CD4-positive, alpha-beta T cell treated with Interferon alpha-2 for 1 hour (primary cell): ENCODE measurements at places on chromosomes 3 and 15.

- DNase-seq, result no peak
Observed at GRCh38 chr15:71323584-71323983, 208.3 kb downstream of the THSD4 start.

DNA sequence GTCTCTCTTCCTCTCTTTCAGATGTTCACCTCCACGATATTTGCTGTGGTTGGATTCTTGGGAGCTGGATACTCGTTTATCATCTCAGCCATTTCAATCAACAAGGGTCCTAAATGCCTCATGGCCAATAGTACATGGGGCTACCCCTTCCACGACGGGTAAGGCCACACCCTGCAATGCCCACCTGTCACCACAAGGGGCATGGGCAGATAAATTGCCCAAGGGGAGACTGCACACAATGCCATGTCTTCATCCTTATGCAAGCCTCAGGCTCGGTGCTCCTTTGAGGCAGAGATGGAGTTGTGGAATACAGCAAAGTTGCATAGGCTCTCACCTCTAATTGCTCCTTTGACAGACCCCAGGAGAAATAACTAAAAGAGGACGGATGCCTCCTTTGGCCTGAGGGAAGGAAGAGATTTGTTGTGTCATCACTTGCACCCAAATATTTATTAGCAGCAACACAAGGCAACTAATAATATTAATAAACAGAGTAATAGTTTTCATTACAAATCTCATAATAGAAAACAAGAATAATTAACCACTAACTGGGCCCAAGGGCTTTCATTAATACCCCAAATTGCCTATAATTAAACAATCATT lies 13.2 kb downstream of the TM4SF4 start:
- no peak for DNase-seq

DNA sequence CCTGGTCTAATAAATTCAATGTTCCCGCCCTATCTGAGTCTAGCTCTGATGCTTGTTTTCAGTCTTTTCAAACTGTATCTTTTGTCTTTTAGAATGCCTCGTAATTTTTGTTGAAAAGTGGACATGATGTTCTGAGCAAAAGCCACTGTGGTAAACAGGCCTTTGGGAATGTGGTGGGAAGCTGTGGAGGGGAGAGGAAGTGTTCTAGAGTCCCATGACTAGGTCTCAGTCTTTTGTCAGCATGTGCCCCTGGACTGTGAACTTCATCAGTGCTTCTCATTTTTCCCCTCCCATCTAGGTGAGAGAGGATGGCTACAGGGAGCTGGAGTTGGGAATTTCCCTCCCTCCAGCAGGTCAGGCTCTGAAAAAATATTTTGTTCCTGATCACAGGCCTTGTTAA lies 33.7 kb downstream of the SUSD5 start:
- no peak for DNase-seq

GRCh38 chr3:141000027-141000663 lies 51.0 kb upstream of the SPSB4 start:
- DNase-seq, result peak; percentile 27

DNA sequence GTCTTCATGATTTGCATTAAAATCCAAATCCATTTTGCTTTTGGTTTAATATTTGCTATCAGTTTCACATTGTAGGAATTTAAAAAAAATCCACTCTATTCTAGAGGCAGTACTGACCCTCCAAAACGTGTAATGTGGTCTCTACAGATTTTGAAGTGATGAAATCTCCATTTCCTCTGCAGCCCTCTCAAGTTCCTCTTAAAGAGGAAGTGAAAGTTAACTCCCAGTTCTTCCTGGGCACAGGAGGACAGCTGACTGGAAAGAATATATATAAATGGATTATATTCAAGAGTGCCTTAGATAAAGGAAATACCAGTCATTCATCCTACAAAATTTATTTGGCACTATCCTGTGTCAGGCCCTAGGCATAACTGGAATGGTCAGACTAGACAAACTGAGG lies 83.5 kb upstream of the PLCL2 start:
- DNase-seq, result peak; percentile 42

- DNase-seq, result no peak
Observed at GRCh38 chr3:33962396-33962795, 164.0 kb downstream of the PDCD6IP start.

DNA sequence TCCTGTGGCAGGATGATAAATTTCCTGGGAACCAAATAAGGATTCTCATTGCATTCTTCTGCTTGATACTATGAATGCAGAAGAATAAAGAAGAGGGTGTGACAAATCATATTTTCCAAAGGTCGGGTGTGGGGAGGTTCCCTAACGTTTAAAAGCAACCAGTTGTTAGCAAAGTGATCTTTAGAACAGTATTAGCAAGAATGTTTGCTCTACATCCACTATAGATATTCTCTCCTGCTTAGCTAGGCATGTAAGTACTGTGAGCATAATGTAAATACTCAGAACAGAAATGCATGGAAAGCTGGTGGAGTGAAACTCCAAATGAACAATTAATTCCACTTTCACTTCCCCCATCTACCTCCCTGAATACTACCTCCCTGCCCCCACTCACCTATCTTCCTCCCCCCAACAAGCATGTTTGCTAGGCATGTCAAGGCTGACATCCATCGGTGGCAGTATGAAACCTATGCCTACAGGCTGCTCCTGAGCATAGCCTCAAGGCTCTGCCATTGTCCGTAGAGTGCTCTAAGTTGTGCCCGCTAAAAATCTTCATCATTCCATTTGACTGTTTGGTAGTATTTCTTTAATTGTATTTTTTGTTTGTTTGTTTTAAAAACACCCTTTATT lies 329.7 kb downstream of the TIGIT start:
- DNase-seq, result no peak

DNA sequence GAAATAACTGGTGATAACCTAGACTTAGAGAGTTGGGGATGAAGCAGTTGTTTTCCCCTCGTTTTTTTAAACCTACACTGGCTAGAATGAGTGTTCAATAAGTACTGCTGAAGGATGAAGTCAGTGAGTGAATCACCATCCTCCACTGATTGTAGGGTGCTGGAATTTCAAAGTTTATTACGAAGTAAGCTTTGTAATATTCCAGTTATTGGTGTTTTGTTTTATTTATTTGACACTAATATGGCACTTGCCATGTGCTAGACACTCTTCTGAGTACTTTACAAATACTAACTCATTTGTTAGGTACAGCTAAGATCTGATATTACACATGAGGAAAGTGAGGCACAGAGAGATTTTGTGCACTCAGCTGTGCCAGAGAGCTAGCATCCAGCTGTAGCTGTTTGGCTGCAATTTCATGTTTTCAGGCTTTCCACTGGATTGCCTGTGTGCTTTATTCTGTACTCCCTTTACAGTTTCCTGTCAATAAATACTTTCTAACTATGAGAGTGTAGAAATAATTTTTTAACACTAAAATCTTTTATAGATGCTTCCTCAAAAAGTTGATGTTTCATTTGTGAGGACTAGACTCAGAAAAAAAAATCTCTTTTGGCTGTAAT lies 5.8 kb downstream of the MAP2K5 start:
- DNase-seq, result no peak

- no peak for DNase-seq
Observed at GRCh38 chr15:45993072-45993471, 358.2 kb downstream of the SQOR start.

DNA sequence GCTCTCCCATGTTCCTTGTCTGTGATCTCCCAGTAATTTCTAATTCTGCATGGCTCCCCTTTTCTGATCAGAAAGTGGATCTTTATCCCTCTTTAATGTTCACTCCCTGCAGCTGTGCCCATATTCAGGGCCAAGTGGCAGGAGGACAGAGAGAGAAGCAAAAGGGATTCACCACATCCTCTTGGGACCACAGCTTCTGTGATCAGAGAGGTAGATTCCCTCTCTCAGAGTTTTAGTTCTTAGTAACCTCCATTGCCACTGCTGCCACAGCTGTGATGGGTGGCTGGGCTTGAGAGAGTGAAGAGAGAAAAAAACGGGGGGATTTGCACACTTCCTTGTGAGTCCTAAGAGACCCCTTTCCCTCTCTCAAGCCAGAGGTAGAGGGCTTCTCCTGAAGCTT lies 49.2 kb downstream of the GLCE start:
- no peak for DNase-seq

DNA sequence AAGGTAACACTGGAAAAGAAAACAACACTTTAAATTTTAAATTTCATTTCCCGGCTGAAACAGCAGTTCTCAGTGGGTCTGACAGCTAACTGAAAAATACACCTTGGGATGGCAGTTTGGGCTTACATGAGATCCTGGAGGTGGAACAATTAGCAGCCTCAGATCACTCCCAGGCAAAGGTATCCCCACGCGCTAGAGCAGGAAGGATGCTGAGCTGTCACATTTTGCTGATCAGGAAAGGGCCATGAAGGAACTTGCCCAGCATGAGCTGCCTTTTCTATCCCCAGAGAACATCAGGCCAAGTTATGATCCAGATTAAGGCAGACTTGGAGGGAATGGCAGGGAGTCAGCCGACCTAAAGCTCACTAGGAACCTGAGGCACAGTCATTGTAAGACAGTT lies 204.8 kb upstream of the SLC2A2 start:
- no peak for DNase-seq

DNA sequence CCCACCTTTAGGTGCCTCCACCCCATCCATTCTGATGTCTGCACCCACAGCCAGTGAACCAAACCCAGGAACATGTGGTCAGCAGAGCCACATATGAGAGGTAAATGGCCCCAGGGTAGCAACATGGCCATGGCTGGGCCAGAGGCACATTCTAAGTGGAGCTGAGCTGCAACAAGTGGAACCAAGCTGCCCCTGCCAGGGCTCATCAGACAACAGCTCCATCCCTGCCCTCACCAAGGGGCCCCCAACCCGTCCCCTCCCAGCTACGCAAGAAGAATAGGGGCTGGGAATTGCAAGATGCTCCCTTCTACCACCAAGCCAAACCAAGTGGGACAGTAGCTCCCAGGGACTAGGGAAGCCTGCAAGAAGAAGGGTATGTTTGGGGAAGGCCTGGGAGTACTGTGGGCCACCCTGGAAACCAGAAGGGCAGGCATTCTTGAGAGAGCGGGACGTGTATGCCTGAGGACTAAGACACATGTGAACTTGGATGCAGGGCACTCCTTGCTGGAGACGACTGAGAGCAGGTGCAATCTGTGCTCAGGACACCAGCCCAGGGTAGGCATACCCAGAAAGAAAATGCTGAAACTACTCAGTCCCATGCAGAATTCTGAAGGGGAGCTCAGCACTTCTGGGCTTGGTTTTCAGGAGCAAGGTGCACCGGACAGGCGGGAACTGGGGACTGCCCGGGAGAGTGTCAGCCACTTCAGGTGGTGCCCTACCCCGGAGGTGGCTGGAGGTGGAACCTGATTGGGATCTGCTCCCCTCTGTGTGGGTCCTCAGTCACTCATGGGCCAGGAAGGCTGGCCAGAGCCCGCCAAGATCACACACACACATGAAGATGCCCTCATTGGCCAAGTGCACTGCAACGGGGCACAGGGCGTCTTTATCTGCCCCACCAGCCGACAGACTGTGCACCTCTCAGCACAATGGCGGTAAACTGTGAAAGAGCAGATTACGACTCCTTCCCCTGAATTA lies 9.5 kb downstream of the MYL3 start:
- no peak for DNase-seq

DNA sequence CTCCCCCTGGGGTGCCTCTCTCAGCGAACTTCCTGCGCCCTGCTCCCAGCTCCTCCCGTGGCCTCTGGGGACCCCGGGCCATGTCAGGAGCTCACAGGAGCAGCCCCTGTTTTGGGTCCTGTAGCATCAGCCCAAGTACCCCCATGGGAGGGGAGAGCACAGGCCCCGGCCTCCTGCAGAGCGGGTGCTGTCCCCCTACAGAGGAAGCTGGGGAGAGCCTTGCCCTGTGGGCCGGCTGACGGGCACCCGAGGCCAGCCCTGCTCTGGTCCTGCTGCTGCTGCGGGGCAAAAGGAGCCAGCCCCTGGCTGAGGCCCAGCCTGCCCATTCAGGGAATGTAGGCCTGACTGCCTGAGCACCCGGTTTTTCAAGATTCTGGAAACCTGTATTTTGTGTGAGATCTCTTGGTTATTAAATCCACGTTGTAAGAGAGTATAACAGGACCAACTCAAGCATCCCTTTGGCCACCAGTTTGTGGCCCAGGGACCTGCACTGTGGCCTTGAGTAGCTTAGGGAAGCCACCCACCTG lies 12.4 kb downstream of the PLXNA1 start:
- DNase-seq, result no peak

- no peak for DNase-seq
Observed at GRCh38 chr3:112604536-112604935, 36.4 kb downstream of the CCDC80 start.

DNA sequence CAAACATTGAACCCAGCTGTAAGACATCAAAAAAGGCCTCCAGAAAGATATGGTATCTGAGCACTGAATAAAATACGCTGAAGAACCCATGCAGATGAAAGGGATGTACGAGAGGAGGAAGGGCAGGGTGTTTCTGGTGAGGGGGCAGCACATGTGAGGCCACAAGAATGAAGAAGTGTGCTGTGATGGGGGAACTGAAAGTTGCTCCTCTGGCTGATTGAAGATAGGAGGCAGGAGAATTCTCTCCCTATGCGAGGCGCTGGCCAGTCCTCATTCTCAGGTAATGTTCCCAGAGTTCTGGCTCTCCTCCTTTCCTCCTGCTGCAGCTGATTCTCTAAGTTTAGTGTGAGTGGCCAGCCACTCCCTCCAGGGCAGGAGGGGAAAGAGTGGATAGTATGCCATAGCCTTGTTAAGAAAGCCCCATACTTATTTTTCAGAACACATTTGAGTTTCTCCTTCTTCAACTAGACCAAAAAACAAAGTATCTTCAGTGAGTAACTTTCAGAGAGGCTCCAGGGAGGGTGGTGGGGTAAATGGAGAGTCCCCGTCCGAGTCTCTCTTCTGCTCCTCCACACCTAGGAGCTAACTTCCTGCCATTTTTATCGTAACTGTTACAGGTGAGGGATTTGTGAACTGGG lies 26.9 kb upstream of the MYO1E start:
- peak; percentile 54 for DNase-seq

DNA sequence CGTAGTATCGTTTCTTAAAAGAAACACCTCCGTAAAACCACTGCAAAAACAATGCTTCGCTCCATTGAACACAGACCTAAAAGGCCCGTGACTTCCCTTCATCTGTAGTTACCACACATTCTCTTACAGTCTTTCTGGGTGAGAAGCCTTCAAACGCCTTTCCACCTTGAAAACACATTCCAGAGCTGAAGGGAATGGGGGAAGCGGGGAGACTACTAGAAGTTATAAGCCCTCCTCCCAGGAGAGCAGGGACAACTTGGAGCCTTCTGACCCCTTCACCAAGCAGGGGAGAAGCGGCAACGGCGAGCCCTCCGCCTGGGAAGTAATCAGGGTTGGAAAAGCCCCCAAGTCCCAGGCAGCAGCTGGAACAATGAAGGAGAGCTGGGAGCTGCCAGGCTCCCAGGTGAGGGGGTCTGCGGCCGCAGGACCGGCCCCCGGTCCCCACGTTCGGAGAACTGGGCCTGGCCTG lies 461 bp downstream of the SECISBP2L start:
- DNase-seq, result peak; percentile 26

DNA sequence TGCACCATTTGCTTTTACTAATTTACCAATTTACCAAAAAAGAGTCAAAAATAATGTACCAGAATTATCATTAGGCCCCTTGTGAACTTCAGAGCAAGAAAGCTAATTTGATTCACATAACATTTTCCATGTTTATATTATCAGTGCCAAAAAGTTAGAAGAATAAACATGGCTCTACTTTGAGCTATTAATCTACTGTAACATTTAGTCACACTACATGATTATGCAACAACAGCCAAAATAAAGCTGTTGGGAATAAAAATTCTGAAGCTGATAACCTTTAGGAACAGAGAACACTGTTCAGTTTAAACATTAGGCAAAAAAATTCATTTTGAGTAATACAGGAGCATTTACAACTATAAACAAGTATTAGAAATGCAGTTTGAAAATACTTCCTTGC lies 63.6 kb downstream of the PROS1 start:
- no peak for DNase-seq
